Glutamatergic neuron (in vitro differentiated cells): ENCODE measurements at places on chromosomes 7 and 10. TPM values are rescaled to one million over a fixed set of nuclear protein-coding genes. Genes with fewer than 3 reads are reported as not detected.

Gene KCNH2
- total RNA-seq: 73.7 TPM

Gene MYL10
- not detected for total RNA-seq

Gene OR6V1
- total RNA-seq: not detected

Gene RPEL1
- total RNA-seq: not detected

Gene MUC12
- total RNA-seq: 1.0 TPM

Gene SEMA4G
- total RNA-seq: 46.9 TPM

Gene PIK3AP1
- total RNA-seq: 0.49 TPM

Gene PRLHR
- 0.22 TPM for total RNA-seq

Gene AUTS2
- 300 TPM for total RNA-seq

Gene PNLIP
- total RNA-seq: not detected

Gene DGKB
- total RNA-seq: 57.8 TPM

Gene ZNF722
- total RNA-seq: not detected

Gene LRRC18
- not detected for total RNA-seq

Gene DEPP1
- total RNA-seq: 13.6 TPM

Gene INA
- total RNA-seq: 625 TPM

Gene NPFFR1
- total RNA-seq: not detected

Gene ZWINT
- total RNA-seq: 11.6 TPM

Gene ANKRD61
- not detected for total RNA-seq

Gene SRGN
- total RNA-seq: not detected

Gene TAS2R3
- 1.6 TPM for total RNA-seq

Gene ZMIZ2
- 291 TPM for total RNA-seq

Gene WDFY4
- not detected for total RNA-seq

Gene NYAP1
- 36.6 TPM for total RNA-seq

Gene CTAGE6
- total RNA-seq: not detected

Gene GNB2
- 275 TPM for total RNA-seq

Gene FKBP9
- 90.7 TPM for total RNA-seq

Gene CYP2C19
- total RNA-seq: not detected
